ENCODE measurements at places on chromosomes 12 and 14. TPM values are rescaled to one million over a fixed set of nuclear protein-coding genes. Genes with fewer than 3 reads are reported as not detected.

TMCC3 gene
- 19.9 TPM for total RNA-seq

- DNase-seq: no peak
Measured at GRCh38 chr14:89206389-89207031, 210.5 kb downstream of the FOXN3 start.

GRCh38 chr12:52389313-52390207 lies 4.1 kb upstream of the KRT84 start:
- no peak for DNase-seq

DNA sequence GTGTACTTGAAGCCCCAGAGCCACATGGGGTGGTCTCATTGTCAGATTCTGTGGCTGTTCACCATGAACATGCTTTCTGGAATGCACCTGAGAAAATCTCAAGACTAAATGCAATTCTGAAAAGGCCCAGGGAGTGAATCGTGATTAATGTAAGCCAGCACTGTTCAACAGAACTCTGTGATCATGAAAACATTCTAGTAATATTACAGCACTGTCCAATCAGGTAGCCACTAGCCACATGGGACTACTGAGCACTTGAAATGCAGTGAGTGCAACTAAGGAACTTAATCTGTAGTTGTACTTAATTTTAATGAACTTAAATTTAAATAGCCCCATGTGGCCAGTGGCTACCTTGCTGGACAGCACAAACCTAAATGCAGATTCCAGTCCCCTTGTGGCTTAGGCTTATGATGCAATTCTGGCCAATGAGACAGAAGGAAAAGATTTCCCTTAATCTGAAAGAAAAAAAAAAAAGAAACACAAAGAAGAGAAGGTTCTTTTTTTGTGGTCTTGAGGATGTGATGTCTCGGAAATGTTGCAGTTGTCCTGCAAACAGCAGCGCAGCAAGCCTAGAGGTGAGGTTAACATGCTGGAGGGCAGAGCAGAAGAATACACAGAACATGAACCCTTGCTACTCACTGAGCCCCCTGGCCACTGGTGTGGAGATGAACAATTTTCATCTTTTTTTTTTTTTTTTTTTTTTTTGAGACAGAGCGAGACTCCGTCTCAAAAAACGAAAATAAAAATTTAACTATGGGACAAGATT lies 48.2 kb downstream of the SPPL3 start:
- no peak for DNase-seq

SLC7A7 gene
- total RNA-seq: 5.9 TPM

- DNase-seq: peak; percentile 87
Measured at GRCh38 chr12:49741882-49742620, 694 bp downstream of the TMBIM6 start.

- no peak for DNase-seq
Measured at GRCh38 chr12:50568338-50569091, 63.7 kb downstream of the DIP2B start.

KIAA0586 gene
- total RNA-seq: 13.2 TPM

- DNase-seq: no peak
Measured at GRCh38 chr12:16258963-16259362, 18.5 kb downstream of the SLC15A5 start.

Data from PC-9 (cell line).